ENCODE measurements at places on chromosomes 12 and 14. TPM values are rescaled to one million over a fixed set of nuclear protein-coding genes. Genes with fewer than 3 reads are reported as not detected.

CCDC175 gene
- not detected for total RNA-seq

CPNE6 gene
- total RNA-seq, result not detected

LRP6 gene
- total RNA-seq, result 19.0 TPM

PPP2R5E gene
- total RNA-seq, result 15.7 TPM

LMNTD1 gene
- not detected for total RNA-seq

FITM1 gene
- total RNA-seq, result not detected

PYM1 gene
- total RNA-seq, result 36.1 TPM

NGB gene
- not detected for total RNA-seq

ALX1 gene
- total RNA-seq, result 11.5 TPM

PTHLH gene
- 1.1 TPM for total RNA-seq

ATN1 gene
- total RNA-seq, result 14.2 TPM

All from H4 (cell line).